ENCODE measurements at places on chromosomes 5 and 9.

DNA sequence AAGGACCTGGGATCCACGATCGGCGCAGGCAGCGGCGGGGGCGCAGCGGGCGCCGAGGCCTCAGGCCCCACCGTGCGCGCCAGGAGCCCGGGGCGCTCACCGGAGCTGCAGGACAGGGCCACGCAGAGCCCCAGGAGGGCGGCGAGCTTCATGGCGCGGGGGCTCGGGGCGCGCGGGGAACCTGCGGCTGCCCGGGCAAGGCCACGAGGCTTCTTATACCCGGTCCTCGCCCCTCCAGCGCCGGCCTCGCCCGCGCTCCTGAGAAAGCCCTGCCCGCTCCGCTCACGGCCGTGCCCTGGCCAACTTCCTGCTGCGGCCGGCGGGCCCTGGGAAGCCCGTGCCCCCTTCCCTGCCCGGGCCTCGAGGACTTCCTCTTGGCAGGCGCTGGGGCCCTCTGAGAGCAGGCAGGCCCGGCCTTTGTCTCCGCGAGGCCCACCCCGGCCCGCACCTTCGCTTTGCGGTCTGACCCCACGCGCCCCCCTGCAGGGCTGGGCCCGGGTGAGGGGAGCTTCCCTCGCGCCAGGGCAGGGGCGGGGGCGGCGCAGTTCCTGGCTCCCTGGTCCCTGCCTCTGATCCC lies at the start of gene SCGB3A1:
Gene SCGB3A1, minus strand, starts transcription at position 189 of the 577 bp plus-strand sequence. Its CDS starts 37 bp downstream, at position 152.
- no peak for DNase-seq

DNA sequence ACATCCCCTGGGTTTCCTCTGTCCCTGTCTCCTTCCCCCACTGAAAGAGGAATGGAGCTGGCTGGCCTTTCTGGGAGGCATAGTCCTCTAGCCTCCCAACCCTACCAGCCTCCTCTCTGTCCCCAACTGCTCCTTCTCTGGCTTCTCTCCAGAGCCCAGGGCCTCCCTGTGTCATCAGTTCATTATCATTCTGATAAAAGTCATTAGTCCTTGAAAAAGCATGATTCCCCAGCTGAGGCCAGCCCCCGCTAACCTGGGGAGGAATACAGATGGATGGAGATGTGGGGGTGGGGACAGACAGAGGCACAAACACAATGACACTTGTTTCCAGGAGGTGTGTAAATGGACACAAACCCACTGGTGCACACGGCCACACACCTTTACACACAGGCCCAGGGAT lies 73.6 kb upstream of the HSPA9 start:
- no peak for DNase-seq

DNA sequence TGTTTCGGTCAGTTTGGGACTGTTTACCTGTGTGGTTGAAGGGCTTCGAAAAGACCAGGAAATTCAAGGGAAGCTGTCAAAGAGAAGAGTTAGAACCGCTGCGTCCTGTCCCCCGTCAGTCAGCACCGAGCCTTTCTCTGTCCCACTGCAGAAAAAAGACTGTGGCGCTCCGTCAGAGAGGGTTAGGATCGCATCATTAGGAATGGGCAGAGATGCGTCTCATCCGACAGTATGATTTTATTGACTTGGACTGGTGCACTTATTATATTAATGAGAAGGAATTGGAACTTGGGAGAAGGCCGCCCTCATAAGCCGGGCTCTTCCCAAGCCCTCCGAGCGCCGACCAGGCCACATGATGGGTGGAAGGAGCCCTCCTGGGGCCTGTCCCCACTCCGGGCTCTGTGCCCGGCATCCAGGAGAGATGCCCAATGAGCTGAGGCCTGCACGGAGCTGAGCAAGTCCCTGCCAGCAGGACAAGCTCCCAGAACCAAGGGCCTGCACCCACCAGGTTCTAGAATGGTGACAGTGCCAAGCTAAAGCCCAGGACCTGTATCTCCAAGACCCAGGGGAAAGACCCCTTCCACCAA lies 71.5 kb downstream of the NEK6 start:
- DNase-seq: no peak

GRCh38 chr5:127587246-127587917 lies 61.5 kb upstream of the CTXN3 start:
- DNase-seq: no peak

DNA sequence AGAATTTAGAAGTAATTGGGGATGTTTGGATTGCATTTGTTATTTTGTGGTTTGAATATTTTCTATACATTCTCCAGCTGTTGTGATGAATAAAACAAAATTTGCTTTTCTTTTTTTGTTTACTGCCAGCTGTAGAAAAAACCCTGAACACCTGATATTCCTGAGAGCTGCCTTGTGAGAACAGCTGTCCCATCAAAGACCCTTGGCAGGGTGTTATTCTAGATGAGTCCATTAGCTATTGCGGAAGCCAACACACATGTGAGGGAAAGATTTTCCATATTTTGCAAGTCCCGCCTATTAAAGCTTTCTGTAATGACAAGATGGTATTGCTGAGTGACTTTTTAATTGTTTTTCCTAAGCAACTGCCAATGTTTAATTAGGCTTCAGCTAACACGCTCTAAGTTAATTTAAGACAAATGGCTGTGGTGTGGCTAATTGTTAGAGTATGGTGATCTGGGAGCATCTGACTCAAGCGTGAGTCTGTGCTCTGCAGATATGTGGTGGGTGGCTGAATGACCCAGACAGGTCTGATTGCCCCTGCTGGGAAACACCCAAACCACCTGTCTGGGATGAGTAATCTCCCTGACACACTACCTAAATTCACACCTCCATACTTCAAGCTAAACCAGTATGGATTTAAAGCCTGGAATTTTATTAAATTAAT lies 86.5 kb upstream of the PRLR start:
- no peak for DNase-seq

Measured in WERI-Rb-1 (cell line).